ENCODE measurements at places on chromosomes 13 and 19.

DNA sequence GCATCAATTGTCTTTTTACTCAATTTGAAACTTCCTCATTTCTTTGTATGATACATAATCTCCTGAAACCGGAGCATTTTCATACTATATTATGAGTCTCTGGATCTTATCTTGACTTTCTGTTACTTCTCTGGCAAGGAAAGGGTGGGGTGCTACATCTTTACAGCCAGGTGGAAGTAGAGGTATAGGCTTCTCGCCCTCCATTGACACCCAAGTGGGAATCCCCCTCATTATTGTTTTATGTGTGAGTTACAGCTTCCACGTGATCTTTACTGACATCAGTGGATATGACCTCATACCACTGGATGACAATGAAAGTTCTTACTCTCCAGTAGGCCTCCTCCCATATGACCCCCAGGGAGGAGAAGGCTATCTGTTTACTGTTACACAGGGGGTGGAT lies 262.1 kb upstream of the DACH1 start:
- no peak for DNase-seq

GRCh38 chr19:31500197-31500830 lies 151.1 kb upstream of the TSHZ3 start:
- DNase-seq, result no peak

DNA sequence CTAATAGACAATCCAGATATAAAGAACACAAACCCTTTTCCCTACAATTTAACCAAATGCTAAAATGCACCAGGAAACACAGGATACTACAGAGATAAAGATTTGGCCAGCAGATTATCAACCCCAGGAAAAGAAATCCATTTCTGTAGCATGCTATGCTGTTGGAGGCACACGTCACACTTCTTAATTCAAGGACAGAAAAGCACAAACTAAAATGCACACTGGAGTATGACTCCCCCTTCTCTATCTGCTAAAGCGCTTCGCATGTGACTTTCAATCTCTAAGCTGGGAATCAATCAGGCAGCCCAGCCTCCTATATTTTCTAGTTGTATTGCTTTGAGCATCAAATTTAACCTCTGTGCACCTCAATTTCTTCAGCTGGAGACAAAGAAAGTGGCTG lies 22.2 kb downstream of the ABCC4 start:
- no peak for DNase-seq

DNA sequence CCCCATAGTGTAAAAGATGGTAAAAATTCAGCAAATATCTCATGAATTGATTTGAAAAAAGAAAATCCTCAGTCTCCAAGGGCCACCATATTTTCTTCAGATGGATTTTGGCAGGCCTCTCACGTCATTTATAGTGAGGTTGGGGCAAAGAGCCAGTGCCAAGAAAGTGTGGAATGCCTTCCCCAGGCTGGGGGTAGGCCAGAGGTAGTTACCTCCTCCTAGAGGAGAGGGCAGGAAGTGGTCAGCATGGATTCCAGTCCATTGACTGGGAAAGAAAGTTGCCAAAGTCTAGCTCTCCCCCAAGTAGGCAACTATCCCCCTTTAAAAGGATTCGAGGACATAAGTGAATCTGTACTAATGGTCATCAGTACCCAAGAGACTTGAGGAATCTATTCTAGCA lies 68.4 kb upstream of the KCTD4 start:
- no peak for DNase-seq

- DNase-seq, result no peak
These were observed 17.2 kb downstream of the FXYD5 start for GRCh38 chr19:35171730-35172129.

GRCh38 chr13:36814465-36814864 lies 4.6 kb upstream of the RFXAP start:
- no peak for DNase-seq

- DNase-seq, result no peak
These were observed 448.9 kb downstream of the PCDH9 start for GRCh38 chr13:66781241-66781640.

- peak; percentile 77 for DNase-seq
These were observed 50.5 kb downstream of the COLGALT1 start for GRCh38 chr19:17605761-17606589.

DNA sequence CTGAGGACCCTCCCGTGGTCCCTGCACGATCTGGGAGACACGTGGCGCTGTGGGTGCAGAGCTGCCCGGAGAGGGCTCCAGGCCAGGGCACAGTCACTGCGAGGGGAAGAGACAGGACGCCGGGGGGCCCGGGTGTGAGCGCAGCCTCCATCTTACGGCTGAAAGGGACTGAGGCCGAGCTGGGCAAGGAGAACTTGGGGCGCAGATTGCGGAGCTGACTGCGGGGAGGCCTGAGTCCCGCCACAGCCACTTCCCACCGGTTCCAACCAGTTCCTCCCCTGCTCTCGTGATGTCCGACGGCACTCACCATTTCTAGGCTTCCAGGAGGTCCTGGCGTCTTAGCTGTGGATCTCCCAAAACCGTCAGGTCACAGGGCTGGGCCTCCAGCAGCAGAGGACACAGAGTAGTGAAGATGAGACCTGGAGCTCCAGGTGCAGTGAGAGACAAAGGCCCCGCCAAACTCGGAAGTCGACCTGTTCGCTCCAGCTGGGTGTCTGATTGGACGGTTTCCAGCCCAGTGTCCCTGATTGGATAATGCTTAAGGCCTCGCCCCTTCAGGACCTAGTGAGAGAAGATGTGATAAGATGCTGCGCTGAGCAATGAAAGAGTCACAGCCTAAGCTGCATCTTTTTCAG lies 4.8 kb upstream of the ZNF253 start:
- DNase-seq, result peak; percentile 15

GRCh38 chr13:40261947-40262346 lies 404.5 kb downstream of the FOXO1 start:
- DNase-seq, result no peak

- DNase-seq, result no peak
These were observed 47.3 kb downstream of the DNAJC3 start for GRCh38 chr13:95724252-95724651.

DNA sequence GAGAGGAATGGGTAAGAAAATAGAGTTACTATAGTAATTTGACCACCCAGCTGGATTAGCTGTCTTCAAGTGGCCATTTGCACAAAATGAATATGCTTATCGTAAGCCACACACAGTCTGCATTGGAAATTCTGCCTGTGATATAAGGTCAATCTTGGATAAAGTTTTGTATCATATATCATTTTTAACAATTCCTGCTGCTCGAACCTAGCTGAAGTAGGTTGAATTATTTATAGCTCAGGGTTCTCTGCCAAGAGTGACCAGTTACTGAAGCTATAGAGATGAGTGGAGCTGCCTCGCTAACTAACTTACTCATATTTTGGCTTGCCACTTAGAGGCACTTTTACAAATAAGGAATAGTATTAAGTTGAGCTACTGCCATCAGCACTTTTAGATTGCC lies 220.9 kb downstream of the RGCC start:
- DNase-seq, result no peak

- peak; percentile 15 for DNase-seq
These were observed 609 bp downstream of the EPS15L1 start for GRCh38 chr19:16470911-16471811.

DNA sequence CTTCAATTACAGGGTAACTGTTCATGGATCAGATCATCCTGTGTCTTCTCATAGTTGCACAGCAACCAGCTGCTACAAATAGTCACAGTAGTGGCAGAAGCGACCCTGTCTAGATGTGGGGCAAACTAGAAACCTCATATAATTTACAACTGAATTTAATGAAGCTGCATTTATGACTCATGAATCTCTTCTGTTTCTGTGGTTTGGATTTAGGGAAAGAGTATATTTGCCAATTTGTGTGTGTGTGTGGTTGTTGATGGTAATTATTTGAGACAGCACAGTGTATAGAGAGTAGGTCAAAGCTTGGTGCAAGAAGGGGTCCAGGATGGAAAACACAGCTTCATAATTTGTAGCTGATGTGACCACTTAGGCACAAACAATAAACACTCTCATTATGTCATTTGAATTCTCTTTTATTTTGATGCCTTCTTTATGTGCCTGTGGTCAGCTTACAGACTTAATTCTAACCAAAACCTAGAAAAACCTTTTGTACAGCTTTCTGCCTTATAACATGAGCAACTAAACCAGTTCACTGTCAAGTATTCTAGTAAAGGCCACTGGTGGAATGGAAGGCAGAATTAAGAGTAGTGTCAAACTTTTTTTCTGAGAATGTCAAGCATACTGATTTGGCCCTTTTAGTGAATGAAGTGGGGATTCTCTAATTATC lies 218.1 kb downstream of the TBC1D4 start:
- no peak for DNase-seq

- no peak for DNase-seq
These were observed 93.1 kb downstream of the GGACT start for GRCh38 chr13:100495455-100495854.

DNA sequence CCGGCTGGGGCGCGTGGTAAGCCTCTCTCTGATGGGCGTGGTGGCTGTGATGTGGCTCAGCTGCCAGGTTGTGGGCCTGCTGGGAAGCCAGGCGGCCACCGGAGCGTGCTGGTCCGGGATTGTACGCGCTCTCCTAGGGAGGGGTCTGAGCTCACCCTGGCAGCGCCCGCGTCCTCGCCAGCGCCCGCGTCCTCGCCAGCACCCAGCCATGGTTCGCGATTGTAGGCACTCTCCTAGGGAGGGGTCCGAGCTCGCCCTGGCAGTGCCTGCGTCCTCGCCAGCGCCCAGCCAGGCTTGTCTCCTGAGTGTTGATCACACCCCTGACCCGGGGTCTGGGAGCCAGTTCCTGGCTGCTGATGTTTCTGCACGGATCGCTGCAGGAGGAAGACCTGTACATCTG lies 13.8 kb downstream of the ADAT3 start:
- DNase-seq, result no peak

DNA sequence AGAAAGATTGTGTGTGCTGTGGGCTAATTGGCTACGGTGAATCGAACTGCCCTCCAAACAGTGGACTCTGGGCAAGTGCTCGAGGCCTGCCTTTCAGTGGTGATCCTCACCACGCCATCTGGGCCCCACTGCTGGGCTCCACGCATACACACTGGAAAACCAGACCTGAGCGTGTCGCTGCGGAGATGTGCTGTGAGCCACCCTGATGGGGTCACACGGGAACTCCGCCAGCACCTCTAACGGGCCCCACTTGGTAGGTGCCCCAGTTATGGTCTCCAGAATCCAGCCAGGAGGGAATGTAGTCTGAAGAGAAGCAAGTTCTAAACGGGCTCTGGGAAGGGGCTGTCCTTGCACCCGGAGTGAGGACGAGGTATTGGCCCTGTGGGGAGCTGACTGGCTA lies 39.3 kb downstream of the C13orf46 start:
- DNase-seq, result no peak

- DNase-seq, result no peak
These were observed 1249.4 kb upstream of the SLC10A2 start for GRCh38 chr13:104315606-104316005.

GRCh38 chr19:38932425-38933179 lies 1.9 kb downstream of the MRPS12 start:
- DNase-seq, result peak; percentile 26

GRCh38 chr13:48151363-48152161 lies 56.7 kb upstream of the MED4 start:
- no peak for DNase-seq

- no peak for DNase-seq
These were observed 23.9 kb downstream of the CCDC70 start for GRCh38 chr13:51885651-51886050.

DNA sequence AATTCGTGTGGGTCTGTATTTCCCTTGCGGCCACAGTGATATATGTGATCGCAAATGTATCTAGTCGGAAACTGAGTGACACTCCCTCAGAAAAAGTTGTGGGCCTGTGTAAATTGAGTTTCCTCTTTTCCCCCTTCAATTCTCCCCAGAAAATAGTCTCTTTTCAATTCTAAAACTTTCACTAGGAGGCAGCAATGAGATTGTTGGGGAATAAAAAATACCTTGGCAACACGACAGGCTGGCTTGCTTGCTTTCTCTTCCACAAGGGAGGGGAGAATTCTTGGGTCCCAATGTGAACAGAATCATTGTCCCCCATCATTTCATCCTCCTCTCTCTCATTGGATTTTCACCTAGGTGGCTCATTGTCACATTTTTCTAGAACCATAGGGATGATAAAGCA lies 3.7 kb upstream of the SOX21 start:
- no peak for DNase-seq

- no peak for DNase-seq
These were observed 27.7 kb downstream of the STK24 start for GRCh38 chr13:98549006-98549727.

DNA sequence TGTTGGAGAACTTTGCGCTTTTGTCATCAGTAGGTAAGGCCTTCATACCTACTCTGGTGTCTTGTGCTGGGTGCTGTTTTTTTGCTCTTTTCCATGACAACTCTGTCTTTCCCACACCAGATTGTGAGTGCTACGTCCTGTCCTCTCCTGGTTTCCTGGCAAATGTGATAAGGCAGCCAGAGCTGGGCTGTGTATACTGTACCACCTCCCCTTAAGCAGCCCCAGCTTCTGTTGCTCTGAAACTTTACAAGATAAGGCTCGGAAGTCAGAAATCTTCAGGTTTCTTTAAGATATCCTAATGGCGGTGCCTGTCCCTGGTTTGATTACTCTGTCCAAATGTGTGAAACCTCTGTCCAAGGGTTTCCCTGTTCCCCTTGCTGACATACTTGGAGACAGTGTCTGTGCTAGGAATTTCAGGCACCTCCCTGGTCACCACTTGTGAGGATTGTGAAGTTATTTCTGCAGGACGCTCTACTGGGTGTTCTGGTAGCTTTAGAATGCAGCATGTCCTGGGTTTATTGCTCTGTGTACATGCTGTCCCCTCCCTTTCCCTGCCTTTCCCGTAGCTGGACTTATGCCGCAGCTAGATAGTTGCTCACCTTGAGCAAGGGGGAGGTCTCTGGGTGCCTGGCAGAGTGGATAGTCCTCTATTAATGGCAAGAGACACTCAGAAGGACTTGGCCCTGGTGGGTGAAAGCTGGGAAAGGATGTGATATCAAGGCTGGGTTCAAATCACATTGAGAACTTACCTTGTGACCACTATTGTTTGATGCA lies 7.0 kb downstream of the ZNF749 start:
- no peak for DNase-seq

- no peak for DNase-seq
These were observed 438.6 kb downstream of the COG6 start for GRCh38 chr13:40094056-40094455.

DNA sequence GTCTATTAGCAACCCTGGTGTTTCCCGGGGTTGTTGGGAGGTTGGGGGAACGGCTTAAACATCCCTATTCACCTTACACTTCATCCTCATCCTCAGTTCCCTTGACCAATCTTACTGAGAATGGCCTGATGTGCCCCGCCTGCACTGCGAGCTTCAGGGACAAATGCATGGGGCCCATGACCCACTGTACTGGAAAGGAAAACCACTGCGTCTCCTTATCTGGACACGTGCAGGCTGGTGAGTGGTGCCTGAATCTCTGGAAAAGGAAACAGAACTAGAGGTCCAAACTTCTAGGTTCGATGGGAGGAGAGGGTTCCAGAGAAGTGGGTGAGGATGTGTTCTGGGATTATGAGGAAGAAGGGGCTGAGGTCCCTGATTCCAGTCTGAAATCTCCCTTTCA lies 5.9 kb downstream of the PINLYP start:
- no peak for DNase-seq

- no peak for DNase-seq
These were observed 5.7 kb upstream of the FOXO1 start for GRCh38 chr13:40671956-40672764.
